ENCODE measurements at places on chromosomes 3 and 15.

DNA sequence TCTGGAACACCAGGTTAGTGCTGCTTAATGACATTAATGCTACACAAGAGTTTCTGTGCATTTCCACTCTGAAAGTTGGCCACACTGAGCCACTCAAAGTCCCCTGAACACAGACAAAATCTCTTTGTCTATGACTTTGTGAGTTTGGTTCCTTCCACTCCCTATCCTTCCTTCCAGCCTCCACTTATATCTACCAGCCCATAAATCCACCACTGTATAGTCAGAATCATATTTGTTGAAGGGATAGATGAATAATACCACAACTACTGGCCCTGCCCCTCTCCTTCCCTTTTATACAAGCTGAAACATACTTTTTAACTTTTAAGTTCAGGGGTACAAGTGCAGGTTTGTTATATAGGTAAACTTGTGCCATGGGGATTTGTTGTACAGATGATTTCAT is 127.5 kb downstream of the ABHD5 start:
- no peak for DNase-seq

- no peak for DNase-seq
Observed at GRCh38 chr15:98408231-98408630, 240.1 kb upstream of the IGF1R start.

GRCh38 chr3:40312661-40313226 is 3.2 kb downstream of the EIF1B start:
- no peak for DNase-seq

DNA sequence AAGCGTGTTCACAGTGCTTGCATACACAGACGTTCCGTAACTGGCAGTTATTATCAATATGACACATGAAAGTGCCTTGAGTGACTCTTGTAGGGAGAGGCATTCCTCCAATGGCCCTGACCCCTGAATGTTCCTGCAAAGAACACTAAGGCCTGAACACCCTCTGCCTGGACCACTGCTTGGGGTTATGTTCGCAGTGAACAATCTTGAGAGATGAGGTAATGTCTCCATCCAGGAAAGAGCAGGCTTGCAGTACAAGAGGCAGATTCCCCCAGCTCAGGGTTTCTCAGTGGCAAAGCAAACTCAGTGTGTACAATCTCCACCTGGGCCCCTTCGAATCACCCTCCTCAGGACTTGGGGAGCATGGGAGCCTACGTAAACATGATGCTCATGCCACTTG is 324.6 kb downstream of the MAGI1 start:
- DNase-seq = no peak

DNA sequence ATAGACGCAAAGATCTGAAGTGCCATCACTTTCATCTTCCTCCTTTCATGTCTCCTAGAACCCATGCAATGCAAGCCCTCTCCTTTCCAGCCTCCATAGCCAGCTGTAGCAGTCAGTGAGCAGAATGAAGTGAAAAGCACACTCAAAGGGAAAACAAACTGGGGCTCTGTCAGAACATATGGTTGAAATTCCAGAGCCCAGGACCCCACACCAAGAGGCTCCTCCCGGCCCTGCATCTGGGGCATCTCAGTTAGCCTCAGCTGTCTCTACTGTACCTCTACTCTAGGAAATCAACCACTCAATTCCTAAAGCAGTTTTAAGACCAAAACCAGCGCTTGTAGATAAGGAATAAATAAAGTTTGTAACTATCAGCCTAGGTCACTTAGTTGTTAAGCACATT is 73.8 kb upstream of the P3H2 start:
- DNase-seq = no peak

DNA sequence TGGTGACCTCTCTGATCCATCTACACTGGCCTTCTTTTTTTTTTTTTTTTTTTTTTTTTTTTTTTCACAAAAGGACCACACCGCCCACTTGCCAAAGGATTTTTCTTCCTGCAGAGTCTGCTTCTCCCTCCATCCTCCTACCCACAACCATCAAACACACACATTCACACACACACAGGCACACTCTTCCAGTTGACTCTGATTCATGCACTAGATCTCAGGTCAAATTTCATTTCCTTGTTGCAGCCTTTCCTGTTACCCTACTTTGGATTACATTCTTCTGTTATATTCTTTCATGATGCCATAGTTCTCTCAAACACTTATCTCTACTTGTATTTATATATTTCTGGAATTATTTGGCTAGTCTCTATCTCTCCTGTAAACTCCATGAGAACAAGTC is 133.9 kb downstream of the STAC start:
- DNase-seq = no peak

DNA sequence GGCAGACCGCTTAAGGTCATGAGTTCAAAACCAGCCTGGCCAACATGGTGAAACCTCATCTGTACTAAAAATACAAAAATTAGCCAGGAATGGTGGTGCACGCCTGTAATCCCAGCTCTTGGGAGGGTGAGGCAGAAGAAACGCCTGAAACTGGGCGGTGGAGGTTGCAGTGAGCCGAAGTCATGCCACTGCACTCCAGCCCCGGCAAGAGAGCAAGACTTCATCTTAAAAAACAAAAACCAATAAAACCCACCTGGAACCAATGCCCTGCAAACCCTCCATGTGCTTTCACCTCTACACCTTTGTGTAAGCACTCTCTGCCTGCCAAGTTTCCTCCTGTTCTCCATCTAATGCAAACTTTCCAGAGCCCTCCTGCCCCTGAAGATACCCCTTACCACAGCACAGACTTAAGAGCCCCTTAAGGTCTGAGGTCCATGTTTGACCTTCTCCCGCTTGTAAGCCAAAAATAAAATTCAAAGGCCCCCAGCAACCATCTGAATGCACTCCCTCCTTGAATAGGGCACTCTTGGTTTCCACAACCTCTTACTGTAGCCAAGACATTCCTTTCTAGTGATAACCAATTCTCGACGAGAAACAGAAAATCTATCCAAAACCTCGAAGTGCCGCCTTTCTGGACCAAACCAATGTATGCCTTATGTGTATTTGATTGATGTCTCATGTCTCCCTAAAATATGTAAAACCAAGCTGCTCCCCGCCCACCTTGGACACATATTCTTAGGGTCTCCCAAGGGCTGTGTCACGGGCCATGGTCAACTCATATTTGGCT is 3.0 kb downstream of the RPL32 start:
- no peak for DNase-seq

GRCh38 chr3:155639462-155640055 is 105.3 kb downstream of the PLCH1 start:
- no peak for DNase-seq

GRCh38 chr3:64143409-64144130 is 81.7 kb downstream of the PRICKLE2 start:
- DNase-seq = no peak

- no peak for DNase-seq
Observed at GRCh38 chr15:82064824-82065223, 19.0 kb upstream of the MEX3B start.

GRCh38 chr15:39510001-39510701 is 70.7 kb upstream of the THBS1 start:
- DNase-seq = no peak

DNA sequence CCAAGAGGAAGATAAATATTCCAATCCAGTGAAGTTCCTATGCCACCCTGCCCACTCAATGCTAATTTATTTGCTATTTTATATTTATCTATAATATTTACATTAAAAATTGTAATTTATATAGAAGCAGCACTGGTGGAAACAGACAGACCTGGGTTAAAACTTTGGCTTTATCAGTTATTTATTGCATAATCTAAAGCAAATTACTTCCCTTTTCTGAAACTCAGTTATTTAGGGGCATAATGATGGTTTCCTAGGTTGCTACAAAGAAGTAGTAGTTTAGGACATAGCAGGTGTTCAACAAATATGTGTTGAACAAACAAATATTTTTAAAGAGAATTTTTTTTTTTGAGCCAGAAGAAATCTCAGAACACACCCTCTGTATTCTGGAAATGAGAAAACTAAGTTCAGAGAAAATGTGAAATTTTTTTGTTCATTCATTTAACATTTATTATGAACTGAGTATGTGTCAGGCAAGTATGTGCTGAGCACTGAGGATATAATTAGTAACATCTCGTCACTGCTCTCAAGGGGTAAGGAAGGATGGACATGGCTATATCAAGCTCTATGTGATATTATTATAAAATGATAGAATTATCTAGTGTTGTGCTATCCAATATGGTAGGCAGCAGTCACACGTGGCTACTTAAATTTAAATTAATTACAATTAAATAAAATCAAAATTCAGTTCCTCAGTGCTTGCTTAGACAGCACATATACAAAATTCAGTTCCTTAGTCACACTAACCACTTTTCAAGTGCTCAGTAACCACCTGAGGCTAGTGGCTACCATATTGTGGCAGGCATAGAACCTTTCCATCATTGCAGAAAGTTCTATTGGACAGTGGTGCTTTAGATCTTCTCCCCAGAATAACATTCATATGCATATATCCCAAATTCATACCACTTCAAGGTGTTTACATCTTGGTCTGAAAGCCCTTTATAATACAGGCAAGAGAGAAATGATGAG is 7.0 kb upstream of the UBE2Q2 start:
- DNase-seq = peak; percentile 34

DNA sequence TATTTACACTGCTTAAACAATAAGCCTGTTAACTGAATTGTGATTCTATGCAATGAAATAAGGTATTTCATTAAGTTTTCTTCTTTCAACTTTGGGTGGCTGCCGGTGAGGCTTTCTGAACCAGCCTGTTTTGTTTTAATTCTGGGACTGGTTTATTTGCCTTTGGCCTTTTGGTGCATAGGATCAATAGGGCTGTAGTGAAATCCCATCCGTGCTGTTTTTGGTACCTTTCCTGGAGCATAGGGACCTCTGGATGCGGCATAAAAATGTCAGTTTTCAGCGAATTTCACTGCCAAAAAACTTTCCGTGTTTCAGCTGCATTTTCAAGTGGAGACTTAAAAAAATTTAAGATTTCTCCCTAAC is 514 bp downstream of the PLS1 start:
- no peak for DNase-seq

DNA sequence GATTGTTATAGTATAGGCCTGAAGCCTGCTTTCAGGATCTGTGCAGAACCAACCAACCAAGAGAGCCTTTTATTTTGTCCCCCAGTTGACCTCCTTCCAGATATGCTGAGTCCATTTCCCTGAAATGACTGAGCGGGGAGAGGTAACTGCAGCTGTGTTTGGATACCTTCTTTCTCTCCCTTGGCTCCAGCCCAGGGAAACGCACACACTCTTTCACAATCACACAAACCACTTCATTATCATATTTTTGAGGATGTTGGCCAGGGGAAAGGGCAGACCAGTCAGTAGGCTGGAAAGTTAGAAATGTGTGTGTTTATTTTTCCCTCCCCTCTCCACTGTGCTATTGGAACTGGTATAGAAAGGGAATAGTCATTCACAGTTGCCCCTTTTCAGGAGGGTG is 417.7 kb upstream of the TBL1XR1 start:
- no peak for DNase-seq

DNA sequence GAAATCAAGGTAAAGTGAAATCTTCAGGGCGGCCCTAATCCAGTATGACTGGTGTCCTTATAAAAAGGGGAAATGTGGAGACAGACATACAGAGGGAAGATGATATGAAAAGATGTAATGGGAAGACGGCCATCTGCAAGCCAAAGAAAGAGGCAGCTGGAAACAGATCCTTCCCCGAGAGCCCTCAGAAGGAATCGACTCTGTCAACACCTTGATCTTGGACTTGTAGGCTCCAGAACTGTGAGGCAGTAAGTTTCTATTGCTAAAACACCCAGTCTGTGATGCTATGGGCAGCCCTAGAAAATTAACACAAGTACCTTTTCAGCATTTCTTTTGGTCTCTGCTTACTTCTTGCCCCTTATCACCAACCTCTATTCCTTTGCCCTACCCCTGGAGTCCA is 174.7 kb upstream of the TPM1 start:
- DNase-seq = no peak

DNA sequence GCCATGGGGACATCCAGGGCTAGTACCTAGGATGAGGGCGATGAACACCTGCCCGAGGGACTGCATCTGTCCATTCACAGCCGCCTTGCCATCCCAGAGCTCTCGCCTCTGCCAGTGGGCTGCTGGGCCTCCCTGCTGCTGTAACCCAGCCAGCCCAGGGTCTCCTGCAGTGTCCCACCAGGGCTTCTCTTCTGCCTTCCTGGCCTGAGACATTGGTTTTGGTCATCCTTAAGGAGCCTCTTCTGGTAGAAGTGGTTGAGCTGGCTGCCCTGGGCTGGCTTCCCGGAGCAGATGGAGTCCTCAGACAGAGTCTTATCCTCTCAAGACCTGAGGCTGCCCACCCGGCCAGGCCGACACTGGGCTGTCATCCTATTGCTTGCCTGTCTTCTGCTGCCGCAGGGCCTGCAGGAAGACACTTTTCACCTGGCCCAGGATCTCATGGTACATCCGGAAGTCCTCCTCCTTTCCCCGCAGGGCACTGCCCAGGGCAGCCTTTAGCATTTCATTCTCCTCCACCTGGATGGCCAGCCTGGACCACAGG is 6.1 kb upstream of the HHATL start:
- DNase-seq = no peak

DNA sequence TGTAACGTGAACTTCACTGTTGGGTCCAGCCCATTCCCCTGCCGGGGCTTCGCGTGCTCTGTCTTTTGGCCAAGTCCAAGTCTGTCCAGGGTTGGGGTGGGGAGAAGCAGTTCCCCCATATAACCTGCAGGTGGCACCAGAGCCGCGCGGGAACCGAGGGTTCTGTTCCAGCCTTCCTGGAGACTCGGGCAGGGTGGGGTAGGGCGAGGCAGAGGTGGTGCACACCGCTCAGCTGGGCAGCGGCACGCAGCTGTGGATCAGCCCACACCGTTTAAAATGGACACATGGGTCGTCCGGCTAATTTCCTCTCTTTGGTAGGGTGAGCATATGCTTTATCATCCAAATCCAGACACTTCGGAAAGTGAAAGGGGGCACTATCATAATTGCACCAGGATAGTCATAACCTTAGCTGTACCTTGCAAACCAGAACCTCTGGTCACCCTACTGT is 118.1 kb downstream of the TBC1D2B start:
- no peak for DNase-seq

DNA sequence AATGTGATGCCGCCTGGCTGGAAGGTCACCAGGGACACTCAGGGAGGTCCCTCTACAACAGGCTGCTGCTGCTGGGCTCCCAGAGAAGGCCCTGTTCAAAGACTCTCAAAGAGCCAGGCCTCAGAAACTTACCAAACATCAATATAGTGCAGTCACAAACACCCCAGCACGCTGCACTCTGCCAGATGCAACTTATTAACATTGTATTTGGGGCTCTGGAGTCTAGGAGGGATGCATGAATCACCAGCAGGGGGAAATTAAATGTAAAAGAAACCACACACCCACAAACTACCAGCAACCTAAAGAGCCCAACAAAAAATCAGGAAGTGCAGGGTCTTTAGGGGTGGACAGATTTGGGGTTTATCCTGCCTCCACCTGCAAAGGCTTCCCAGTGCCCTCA is 74.6 kb upstream of the SPATA12 start:
- peak; percentile 8 for DNase-seq
